Lower lobe of right lung (tissue), 2 donors: ENCODE measurements at places on chromosomes 7 and 10. TPM values are rescaled to one million over a fixed set of nuclear protein-coding genes. Genes with fewer than 3 reads are reported as not detected.

GRCh38 chr10:30701451-30702173, 72.1 kb upstream of the LYZL2 start:
- no peak for DNase-seq

- no peak for DNase-seq
Measured at GRCh38 chr10:1209355-1209979, 153.3 kb downstream of the WDR37 start.

DNA sequence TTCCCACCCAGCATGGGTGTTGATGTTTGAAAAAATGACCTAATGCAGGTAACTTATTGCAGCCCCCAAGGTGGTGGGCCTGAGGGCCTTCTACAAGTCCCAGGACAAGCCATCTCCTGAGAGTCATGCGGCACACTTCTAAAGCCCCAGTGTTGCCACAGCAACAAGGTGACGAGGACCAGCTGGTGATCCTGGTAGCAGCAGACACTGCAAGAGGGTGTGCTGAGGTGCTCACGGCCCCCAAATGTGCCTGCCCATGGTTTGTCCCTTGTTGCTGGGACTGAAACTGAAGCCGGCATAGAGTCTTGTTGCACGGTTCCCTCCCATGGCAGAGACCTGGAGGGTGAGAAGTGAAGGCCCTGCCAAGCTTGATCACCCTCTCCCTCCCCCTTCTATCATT, 333.2 kb upstream of the MGMT start:
- DNase-seq = no peak

GRCh38 chr7:131522325-131522930, 34.0 kb downstream of the PODXL start:
- DNase-seq = no peak

DNA sequence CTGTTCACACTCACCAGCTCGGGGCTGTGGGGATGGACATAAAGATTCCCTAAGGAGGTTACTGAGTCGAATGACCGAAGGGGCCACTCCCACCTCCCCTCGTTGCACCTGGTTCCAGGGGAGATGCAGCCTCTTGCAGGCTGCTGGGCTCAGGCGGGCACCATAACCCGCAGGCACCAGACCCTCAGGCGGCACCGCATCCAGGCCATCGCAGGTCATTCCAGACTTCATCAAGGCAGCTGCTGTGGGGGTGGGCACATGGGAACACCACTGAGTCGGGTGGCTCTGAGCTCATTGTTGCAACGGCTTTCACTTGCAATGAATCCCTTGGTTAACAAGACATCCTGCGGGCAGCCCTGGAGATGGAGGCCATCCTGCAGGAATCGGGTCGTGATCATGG, 221.7 kb downstream of the TCERG1L start:
- DNase-seq = no peak

GRCh38 chr10:132618158-132618919, 80.8 kb downstream of the INPP5A start:
- DNase-seq = no peak

DNA sequence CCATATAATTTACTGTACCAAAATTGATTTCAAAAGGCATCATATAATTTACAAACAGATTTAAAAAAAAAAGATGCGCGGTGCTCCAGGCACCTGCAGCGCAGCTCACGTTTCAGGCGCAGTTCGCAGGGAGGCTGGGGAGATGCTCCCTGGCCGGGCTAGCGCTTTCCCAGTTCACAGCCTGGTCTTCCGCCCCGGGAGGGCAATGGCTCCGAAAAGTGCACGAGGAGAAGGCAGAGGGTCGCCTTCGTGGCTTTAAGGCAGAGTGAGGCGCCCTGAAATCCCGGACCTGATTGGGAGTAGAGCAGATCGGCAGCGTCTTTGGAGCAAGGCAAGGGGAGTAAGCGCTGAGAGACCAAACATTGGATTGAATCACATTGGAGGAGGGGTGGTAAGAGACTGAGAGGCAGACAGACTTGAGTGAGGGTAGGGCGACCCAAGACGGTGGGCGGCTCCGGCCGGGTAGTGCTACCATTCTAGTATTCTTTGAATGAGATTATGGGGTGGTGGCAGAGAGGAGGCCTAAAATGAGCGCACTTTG, 1.5 kb downstream of the NEUROG3 start:
- DNase-seq = no peak

- no peak for DNase-seq
Measured at GRCh38 chr7:28149291-28150101, 31.1 kb downstream of the JAZF1 start.

DNA sequence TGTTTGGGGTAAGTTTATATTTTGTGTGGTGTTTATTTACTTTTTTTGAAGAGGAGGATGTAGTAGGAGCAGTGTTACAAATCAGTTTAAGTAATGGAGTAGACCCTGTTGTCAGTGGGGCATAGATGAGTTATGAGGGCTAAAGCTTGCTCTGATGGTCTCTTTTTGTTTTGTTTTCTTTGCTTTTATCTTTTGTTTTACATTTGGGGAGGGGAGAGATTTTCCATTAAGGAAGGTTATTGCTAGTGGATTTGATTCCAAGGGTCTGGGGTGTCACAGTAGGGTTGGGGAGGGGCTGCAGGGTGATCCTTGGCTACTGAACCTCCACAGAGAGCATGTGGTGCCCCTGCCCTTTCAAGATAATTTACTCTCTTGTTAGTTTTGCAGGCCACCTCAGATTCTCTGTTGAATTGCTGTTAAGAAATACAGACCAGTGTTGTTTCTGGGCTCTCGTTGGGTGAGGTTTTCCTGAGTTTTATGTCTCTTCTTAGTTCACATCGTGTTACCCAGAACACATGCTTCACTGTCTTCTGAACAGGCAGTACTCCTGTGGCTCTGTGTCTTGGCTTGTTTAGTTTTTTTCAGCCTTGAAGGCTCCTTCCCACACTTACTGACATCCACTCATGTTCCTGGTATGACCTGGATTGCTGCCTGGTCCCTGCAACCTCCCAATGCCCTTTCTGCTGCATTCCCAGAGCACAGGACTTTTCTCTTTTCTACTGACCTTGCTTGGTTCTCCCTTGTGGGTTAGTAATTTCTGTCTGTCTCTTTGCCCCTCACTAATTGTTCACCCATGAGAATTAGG, 4.2 kb downstream of the KIFBP start:
- no peak for DNase-seq

DNA sequence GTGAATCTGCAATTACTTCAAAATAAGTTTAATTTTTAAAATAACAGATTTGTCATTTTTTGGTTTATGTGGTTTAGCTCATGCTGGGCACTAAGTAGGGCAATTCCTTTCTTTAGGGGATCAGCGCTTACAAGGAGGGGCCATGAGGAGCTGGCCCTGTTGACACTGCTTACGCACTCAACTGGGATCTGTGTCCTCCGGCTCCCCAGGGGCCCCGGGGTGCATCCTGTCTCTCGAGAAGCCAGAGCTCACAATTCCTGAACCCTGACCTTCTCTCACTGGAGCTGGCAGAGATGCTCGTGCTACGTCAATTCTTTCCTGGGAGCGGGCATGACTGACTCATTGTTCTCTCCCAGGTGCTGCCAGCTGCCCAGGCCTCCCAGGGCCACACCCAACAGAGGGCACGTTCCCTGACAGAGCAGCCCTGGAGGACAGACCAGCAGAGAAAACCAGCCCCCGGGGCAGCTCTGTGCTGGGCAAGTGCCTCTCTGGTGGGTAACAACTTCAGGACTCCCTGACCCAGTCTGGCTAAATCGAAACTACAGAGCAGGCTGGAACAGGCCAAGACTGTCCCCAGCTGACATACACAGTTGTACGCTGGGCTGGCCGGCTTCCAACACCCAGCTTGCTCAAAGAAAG, 36.8 kb downstream of the CTBP2 start:
- DNase-seq = peak; percentile 76

- DNase-seq = peak; percentile 87
Measured at GRCh38 chr7:151123822-151124464, 37.7 kb downstream of the AGAP3 start.

- DNase-seq = no peak
Measured at GRCh38 chr10:14092799-14093198, 237.9 kb downstream of the FRMD4A start.

DNA sequence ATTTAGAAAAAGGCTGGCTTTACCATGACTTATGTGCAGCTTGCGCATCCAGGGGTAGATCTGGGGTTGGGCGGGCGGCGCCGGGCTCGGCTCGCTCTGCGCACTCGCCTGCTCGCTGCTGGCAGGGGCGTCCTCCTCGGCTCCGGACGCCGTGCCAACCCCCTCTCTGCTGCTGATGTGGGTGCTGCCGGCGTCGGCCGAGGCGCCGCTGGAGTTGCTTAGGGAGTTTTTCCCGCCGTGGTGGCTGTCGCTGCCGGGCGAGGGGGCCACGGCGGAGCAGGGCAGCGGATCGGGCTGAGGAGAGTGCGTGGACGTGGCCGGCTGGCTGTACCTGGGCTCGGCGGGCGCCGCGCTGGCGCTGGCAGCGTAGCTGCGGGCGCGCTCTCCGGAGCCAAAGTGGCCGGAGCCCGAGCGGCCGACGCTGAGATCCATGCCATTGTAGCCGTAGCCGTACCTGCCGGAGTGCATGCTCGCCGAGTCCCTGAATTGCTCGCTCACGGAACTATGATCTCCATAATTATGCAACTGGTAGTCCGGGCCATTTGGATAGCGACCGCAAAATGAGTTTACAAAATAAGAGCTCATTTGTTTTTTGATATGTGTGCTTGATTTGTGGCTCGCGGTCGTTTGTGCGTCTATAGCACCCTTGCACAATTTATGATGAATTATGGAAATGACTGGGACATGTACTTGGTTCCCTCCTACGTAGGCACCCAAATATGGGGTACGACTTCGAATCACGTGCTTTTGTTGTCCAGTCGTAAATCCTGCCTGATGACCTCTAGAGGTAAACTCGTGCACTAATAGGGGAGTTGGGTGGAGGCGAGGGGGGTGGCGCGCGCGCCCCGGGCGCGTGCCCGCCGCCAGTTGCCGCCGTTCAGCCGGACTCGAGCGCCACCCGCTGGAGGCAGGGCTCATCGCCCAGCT, at the start of gene HOXA5:
HOXA5 (minus strand) TSS at position 659 of the 927 bp plus-strand sequence; CDS start at position 585, 74 bp downstream.
- no peak for DNase-seq

DNA sequence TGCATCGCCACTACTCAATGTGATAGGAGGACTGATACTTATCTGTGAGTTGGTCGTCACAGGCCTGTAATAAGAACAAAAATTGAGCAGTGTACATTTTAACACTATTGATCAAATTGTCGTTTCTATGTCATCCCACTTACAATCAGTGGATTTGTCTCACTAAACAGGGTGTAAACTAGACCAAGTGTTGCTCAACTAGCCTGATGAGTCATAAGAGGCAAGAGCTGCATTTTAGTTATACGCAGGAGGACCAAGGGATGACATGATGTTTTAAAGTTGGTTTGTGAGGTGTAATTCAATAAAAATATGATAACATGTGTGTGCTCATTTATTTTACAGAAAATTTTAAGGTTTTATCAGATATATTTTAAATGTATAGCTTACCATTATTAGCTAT, 1239.2 kb downstream of the REEP3 start:
- no peak for DNase-seq

DNA sequence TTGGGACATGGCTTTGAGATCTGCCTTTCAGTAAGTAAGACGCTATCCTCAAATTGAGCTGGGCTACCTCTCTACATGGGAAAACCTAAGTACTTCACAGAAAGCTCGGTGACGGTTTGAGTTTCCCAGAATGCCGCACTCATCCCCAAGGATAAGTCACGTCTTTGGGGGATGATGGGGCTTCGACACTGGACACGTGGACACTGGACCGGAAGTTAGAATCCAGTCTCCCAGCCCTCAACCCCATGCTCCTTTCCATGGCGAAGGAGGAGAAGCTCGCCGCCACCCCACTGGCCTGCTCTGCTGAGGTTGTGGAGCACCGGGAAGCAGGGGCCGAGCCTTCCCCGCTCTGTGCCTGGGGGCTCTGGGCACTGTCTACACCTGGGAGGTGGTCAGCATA, 27.5 kb downstream of the PTPRE start:
- DNase-seq = no peak

DNA sequence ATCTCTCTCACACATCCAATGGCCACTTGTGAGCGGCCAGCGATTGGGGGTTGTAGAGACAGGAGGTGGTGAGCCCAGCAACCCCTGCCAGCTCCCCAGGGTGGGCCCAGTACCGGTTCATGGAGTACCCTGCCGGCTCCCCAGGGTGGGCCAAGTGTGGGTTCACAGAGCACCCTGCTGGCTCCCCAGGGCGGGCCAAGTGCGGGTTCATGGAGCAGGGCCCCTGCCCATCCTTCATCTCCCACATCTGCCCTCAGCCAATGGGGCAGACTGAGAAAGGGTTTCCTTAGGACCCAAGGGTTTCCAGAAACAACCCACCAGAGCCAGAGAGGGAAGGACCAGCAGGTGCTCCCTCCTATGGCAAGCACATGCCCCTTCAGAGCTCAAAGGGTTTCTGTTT, 21.4 kb upstream of the SLIT1 start:
- DNase-seq = no peak

DNA sequence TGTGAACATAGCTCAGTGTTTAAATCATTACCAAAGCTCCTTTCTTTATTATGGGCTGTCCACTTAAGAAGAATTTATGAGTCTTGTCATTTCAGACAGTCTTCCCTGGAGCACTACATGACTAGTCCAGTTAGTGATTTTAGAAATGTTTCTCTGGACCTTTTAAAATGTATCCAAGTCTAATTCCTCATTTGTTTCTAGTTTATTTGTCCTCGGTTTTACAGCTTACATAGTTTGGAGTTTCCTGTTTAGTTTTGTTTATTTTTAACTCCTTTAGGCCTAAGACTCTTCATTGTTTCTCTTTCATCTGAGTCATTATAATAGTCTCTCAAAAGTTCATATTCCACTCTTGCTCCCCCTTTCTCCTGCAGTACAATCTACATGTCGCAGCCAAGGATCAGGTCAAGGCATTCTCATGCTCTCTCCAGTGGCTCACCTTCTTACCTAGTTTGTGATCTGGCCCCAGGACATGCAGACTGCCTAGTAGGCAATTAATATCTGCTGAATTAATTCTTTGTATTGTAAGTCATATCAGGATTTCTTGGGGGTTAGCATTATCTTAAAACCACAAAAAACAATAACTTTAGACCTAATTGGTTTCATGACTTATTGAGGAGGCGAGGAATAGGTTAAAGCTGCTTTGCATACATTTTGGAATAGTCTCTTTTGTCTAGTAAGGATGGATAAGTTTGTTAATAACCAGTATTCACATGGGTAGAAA, 93.8 kb downstream of the MAPK8 start:
- DNase-seq = no peak

GRCh38 chr7:16055263-16055976, 365.9 kb downstream of the CRPPA start:
- no peak for DNase-seq

- no peak for DNase-seq
Measured at GRCh38 chr10:115167751-115168150, 74.6 kb downstream of the ATRNL1 start.

Gene CPVL
- 49.4 TPM for total RNA-seq

Gene PRKCQ
- total RNA-seq = 8.1 TPM

Gene PRKG1
- 23.6 TPM for total RNA-seq

Gene ADCY1
- 2.4 TPM for total RNA-seq

Gene FKBP9
- total RNA-seq = 104 TPM

Gene PRLHR
- not detected for total RNA-seq

Gene SPDYE16
- 0.18 TPM for total RNA-seq

Gene MYL10
- not detected for total RNA-seq

Gene NEUROD6
- not detected for total RNA-seq

Gene TAS2R41
- total RNA-seq = not detected

Gene SPDYE2B
- total RNA-seq = not detected

Gene SLC16A12
- total RNA-seq = 1.0 TPM

Gene TCAF2
- 6.2 TPM for total RNA-seq

Gene PGAM2
- total RNA-seq = 0.44 TPM

Gene C10orf90
- not detected for total RNA-seq

Gene SNX10
- total RNA-seq = 85.1 TPM

Gene AKR1D1
- not detected for total RNA-seq

Gene PCDH15
- 2.1 TPM for total RNA-seq
